ENCODE measurements at places on chromosomes 5 and 9. TPM values are rescaled to one million over a fixed set of nuclear protein-coding genes. Genes with fewer than 3 reads are reported as not detected.
A peak's percentile ranks its signal among the peaks of the same experiment; 100 is the strongest.

The SLC25A48 gene
- total RNA-seq = 0.40 TPM

The PIP5K1B gene
- total RNA-seq = 1.7 TPM

The AQP3 gene
- total RNA-seq = 9.1 TPM

The IFNA21 gene
- total RNA-seq = not detected

The TMOD1 gene
- total RNA-seq = 72.1 TPM

The ACTBL2 gene
- total RNA-seq = not detected

GRCh38 chr5:131671409-131671808 lies 36.4 kb upstream of the RAPGEF6 start:
- DNase-seq = no peak

DNA sequence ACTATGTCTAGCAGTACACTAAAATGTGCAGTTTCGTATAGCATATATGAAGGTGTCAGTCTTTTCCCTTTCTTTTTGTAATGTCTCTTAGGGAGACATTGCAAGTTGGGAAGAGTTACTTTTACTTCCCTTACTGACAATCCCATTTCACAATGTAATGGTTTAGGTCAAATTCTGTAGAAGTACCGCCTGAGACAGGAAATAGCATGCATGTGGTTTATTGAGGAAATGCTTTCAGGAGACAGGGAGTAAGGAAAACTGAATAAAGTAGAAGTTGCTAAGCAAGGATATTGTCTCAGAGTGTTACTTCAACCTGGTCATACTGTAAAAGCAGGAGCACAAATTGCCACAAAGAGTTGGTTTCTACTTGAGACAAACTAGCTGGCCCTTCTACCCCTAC lies 32.1 kb upstream of the MSANTD3 start:
- DNase-seq = no peak

GRCh38 chr5:41840251-41840650 lies 30.0 kb downstream of the OXCT1 start:
- DNase-seq = no peak

GRCh38 chr9:122055701-122056100 lies 37.4 kb downstream of the TTLL11 start:
- DNase-seq = peak; percentile 72

GRCh38 chr5:121019106-121019505 lies 555.0 kb downstream of the PRR16 start:
- DNase-seq = no peak

- no peak for DNase-seq
These were observed 694.5 kb upstream of the RIOK2 start for GRCh38 chr5:97877588-97877987.

DNA sequence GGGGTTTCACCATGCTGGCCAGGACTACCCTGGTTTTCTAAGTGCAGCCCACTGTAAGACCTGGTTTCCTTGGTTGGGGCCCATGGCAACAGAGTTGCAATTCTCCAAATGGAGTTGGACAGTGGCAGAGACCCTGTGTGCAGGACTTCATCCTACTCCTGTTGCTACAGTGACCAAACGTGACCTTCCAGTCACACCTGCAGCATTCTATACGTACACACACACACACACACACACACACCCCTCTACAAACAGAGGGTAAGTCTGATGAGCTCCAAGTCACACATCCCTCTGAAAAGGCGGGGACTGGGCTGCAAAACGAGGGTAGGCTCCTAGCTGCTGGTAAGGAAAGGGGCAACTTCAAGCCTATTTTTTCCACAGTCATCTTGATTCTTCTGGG lies 23.6 kb downstream of the LHFPL2 start:
- DNase-seq = no peak

DNA sequence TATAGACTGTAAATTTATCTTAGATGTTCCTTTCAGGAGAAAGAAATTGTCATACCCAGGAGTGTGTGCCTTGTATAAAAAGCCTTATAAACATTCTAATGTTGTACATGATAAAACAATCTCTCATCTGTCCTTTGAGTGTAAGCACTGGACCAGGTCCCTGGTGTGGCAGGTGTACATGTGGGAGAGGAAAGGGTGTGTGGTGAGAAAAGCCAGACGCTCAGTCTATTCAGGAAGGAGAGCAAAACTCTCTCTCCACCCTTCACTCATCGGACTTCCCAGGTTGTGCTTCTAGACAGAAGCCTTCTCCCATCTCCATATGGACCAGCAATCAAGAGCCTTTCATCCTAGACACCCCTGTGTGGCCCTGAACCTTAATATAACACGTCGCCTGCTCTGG lies 154.2 kb downstream of the ESM1 start:
- DNase-seq = no peak

- DNase-seq = no peak
These were observed 5.3 kb downstream of the ELAVL2 start for GRCh38 chr9:23820451-23821374.

DNA sequence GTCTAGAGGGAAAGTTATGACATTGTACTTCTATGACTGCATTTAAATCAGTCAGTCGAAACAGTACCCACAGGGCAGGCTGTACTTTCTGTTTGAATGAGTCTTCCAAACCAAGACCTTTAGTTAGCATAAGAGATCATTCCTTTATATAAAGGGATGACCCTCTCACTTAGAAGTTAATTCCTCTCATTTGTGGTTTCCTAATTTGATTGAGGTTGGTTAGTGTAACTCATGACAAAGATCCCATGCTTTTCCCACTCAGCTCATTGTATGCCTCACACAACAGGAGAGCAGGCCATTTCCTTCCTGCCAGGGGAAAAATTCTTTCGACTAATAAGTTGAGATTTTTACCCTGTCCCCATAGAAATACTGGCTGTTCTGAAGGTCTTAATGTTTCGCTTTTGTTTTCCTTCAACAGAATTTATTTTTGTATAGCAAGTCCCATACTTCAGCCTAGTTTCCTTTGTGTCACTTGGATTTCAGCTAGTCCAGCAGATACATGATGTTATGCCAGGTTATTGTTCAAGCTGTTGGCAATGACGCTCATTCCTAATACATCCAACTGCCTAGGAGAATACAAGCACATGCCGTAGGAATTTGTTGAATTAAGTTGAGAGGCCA lies 500.7 kb downstream of the SPATA31D1 start:
- DNase-seq = no peak

GRCh38 chr5:164713682-164714081 lies 1208.3 kb downstream of the MAT2B start:
- DNase-seq = no peak

DNA sequence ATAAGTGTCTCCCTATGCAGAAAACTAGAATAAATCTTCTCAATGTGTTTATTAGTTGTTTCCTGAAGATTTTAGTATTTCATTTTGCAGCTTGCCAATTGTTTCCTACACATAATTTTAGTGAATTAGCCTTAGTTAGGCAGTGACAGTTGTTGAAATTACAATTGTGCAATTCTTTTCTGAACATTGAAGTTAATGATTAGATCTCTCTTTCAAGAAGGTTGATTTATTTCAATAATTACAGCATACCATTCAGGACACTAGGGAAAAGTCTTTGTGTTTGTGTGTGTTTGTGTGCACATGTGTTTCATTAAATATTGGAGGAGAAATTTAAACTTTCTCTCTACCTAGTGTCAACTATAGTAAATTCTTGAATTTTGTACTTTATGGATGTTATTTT lies 199.6 kb upstream of the MPDZ start:
- DNase-seq = no peak

Measured in esophagus muscularis mucosa (tissue), 4 donors.